ENCODE measurements at places on chromosomes 12 and 14.

- no peak for DNase-seq
These were observed 159.4 kb downstream of the SPTSSA start for GRCh38 chr14:34302654-34303053.

DNA sequence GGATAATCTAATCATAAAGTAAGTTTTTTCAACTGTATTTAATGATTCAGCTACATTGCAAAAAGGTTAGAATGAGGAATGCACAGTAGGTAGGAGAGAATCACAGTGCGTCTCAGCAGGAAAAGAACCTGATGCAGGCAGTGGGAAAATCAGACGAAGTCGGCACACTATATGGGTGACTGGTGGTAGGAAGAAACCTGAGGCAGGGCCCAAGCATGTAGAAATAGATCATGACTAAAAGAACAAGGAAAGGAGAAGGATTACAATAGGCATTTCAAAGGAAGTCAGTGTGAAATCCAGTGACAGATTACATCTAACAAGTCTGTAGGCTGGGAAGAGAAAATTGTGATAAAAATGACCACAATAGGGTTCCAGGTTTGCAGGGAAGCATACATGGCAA, 267.0 kb downstream of the MED13L start:
- no peak for DNase-seq

DNA sequence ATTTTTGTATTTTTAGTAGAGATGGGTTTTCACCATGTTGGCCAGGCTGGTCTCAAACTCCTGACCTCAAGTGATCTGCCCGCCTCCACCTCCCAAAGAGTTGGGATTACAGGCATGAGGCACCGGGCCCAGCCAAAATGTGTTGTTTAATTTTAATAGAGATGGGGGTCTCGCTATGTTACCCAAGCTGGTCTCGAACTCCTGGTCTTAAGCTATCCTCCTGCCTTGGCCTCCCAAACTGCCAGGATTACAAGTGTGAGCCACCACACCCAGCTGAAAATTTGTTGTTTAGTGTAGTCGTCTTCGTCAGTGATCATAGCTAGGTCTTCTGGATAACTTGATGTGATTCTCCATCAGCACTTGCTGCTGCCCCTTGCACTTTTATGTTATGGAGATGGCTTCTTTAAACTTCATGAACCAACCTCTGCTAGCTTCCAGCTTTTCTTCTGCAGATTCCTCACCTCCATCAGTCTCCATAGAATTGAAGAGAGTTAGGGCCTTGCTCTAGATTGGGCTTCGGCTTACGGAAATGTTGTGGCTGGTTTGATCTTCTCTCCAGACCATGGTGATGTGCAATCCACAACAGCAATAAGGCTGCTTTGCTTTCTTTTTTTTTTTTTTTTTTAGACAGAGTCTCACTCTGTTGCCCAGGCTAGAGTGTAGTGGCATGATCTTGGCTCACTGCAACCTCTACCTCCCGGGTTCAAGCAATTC, 13.0 kb downstream of the ISCU start:
- no peak for DNase-seq

- no peak for DNase-seq
These were observed 64.2 kb downstream of the DNAI7 start for GRCh38 chr12:25130741-25131188.

GRCh38 chr14:100816286-100816949, 9.5 kb upstream of the MEG3 start:
- no peak for DNase-seq

DNA sequence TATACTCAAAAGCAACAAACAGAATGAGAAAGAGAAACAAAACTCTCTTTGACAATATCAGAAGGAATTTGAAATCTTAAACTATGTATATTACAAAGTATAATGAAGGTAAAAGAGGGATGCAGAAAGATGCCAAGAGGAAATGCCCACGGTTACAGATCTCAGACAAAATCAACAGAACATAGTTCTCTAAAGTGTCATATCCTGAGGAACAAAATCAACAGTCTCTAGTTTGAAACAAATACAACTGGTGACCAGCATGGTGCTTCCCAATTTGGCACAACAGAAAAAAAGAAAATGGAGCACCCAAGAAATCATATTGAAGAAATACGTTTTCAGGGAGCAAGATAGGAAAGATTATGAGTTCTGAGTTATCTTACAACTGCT, 116.5 kb downstream of the METTL25 start:
- DNase-seq, result no peak

GRCh38 chr14:38078393-38078792, 129.3 kb upstream of the SSTR1 start:
- DNase-seq, result no peak

Measured in stimulated activated CD4-positive, alpha-beta T cell treated with anti-CD3 and anti-CD28 coated beads, Interleukin-15, amount 100 ng/mL, for 24 hours (primary cell).